ENCODE measurements at places on chromosomes 7 and 10. TPM values are rescaled to one million over a fixed set of nuclear protein-coding genes. Genes with fewer than 3 reads are reported as not detected.
A peak's percentile ranks its signal among the peaks of the same experiment; 100 is the strongest.

A1CF gene
- total RNA-seq = not detected

DNA sequence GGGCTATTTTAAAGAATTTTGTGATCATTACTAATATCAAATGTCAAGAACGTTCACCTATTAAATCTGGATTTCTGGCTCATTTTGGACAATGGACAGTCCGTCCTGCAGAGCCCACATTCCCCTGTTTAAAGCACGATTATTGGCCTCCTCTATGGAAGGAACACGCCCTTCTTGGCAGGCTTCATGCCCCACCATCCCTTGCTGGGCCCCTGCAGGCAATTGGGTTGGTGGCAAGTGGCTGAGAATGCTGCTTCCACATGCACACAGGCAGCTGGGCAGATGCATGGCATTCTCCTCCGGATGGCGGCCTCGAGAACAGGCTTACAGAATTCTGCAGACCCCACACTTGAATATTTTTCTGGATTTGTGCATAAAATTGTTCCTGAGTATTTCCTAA lies 305.8 kb upstream of the MKI67 start:
- DNase-seq = no peak

DNA sequence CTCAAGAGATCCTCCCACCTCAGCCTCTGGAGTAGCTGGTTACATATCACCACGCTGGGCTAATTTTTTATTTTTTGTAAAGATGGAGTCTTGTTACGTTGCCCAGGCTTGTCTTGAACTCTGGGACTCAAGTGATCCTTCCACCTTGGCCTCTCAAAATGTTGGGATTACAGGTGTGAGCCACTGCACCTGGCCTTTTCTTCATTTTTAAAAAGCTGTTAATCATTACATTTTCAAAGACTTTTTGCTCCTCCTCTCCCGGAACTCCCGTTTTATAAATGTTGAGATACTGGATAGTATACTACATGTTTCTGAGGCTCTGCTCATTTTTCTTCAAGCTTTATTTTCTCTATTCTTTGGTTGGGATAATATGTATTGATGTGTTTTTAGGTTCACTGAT lies 16.4 kb downstream of the AOAH start:
- no peak for DNase-seq

DNA sequence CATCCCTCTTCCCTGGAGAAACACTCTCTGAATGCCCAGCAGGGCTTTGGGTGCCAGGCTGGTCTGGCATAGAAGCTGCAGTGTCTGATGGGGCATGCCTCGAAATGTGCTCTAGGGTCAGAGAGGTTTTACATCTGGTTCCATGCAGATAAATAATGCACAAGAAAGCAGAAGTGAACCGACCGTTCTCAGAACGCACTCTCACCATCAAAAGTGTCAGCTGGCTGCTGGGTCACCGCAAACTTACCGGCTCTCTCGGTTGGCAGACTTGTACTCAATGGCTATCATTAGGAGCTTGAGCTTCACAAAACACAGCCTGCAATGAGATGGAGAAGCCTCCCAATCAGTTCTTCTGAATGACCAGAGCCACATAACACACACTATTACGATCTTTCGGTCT lies 610.0 kb downstream of the KCNMA1 start:
- peak; percentile 32 for DNase-seq

- no peak for DNase-seq
Observed at GRCh38 chr10:124705817-124706461, 38.2 kb downstream of the FAM53B start.

All from B cell (primary cell).